GM23248 (cell line): ENCODE measurements at places on chromosomes 16 and 17. TPM values are rescaled to one million over a fixed set of nuclear protein-coding genes. Genes with fewer than 3 reads are reported as not detected.

DNA sequence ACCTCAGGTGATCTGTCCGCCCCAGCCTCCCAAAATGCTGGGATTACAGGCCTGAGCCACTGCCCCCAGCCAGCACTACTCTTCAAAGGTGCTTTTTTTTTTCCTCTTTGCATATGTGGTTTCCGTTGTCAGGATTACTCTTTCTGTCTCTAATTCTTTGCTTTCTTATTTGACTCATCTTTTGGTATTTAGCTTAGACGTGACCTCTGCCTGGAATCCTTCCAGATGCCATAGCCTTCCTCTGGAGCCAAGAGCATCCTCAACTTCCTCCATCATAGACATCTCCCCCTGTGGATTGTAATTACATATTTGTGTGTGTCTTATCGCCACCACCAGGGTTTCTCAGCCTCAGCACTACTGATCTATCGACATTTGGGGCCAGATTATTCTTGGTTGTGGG lies 84.4 kb upstream of the XYLT1 start:
- H3K27ac ChIP-seq: no peak overlapping the region
- no peaks in the 10 kb centered on the region for H3K27me3 ChIP-seq

DNA sequence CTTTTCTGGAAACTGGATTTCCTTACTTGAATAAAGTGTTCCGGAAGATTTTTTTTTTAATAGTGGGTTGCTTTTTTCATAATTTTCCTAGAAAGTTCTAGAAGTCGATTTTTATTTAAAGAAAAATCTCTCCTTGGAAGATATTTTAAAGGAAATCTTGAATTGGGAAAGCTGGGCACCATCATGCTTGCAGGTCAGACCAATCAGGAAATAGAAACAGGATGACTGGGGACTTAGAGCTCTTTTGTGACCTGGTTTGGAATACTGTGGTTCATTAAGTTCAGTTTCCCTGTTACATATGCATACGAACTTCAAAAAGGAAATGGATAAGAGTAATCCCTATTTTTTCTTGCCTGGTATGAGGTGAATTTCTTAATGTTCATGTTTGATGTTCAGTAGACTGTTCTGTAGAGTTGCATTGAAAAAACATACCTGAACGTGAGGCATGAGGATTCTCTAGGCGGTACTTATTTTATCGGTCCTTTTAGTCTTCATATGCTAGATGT lies 1.2 kb downstream of the NFATC3 start:
- peak overlapping the region; percentile 95 for H3K4me3 ChIP-seq
- peaks cover 26% of the 10 kb centered on the region for H3K4me1 ChIP-seq
- no peaks in the 10 kb centered on the region for H3K36me3 ChIP-seq
- H3K27ac ChIP-seq: peak overlapping the region; percentile 81

- DNase-seq: peak; percentile 54
- no peak overlapping the region for H3K27ac ChIP-seq
- no peak overlapping the region for H3K4me3 ChIP-seq
These were observed 82.9 kb upstream of the RCVRN start for GRCh38 chr17:9987779-9988585.

- no peaks in the 10 kb centered on the region for H3K4me1 ChIP-seq
- H3K4me3 ChIP-seq: no peak overlapping the region
- DNase-seq: no peak
- H3K36me3 ChIP-seq: no peaks in the 10 kb centered on the region
- H3K27ac ChIP-seq: no peak overlapping the region
These were observed 32.1 kb upstream of the CDH3 start for GRCh38 chr16:68612996-68613395.

- peaks cover 33% of the 10 kb centered on the region for H3K4me1 ChIP-seq
- H3K4me3 ChIP-seq: no peak overlapping the region
- H3K27ac ChIP-seq: no peak overlapping the region
- H3K36me3 ChIP-seq: peaks cover 8% of the 10 kb centered on the region; the same call in 1 of the 2 replicates
These were observed 4.7 kb downstream of the LITAFD start for GRCh38 chr16:8886593-8887430.

DNA sequence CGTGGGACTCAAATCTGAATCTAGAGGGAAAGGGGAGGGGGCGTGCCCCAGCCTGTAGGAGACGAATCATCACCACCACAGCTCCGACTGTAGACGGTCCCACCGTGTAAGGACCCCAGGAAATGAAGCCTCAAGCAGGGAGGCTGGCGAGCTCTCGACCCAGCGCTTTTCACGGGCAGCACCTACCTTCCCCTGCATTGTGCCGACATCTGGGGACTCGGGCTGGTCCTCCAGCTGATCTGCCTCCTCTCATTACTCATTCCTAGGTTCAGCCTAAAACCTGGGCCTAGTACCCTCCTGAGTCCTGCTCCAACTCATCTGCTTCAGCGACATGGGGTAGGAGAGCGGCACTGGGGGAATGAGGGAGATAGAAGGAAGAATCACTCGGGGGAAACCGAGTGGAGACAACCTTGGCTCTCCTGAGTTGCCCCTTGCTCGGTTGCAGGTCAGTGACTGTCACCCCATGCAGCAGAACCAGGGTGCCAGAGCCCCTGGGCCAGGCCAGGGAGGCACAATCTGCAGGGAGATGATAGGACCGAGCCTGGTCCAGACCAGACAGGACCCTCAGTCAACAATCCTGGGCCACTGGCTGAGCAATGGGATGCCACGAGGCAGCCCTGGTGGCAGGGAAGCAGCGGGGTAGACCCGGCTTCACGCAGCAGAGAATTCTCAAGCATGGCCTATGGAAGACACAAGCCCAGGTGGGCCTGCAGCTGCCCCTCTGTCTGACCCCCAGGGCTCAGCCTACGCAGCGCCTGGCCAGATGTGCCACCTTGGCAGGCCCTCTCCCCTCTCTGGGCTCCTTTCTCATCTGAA lies 833 bp upstream of the BCAR1 start:
- H3K27me3 ChIP-seq: no peaks in the 10 kb centered on the region
- H3K36me3 ChIP-seq: no peaks in the 10 kb centered on the region
- H3K27ac ChIP-seq: peak overlapping the region; percentile 93
- peak overlapping the region; percentile 93 for H3K4me3 ChIP-seq
- peak; percentile 52 for DNase-seq
- H3K4me1 ChIP-seq: peaks cover 82% of the 10 kb centered on the region

GRCh38 chr17:60468371-60468770 lies 46.1 kb downstream of the CHCT1 start:
- no peak overlapping the region for H3K4me3 ChIP-seq
- H3K36me3 ChIP-seq: peaks cover 58% of the 10 kb centered on the region
- DNase-seq: no peak
- H3K27ac ChIP-seq: no peak overlapping the region
- H3K4me1 ChIP-seq: peaks cover 11% of the 10 kb centered on the region

DNA sequence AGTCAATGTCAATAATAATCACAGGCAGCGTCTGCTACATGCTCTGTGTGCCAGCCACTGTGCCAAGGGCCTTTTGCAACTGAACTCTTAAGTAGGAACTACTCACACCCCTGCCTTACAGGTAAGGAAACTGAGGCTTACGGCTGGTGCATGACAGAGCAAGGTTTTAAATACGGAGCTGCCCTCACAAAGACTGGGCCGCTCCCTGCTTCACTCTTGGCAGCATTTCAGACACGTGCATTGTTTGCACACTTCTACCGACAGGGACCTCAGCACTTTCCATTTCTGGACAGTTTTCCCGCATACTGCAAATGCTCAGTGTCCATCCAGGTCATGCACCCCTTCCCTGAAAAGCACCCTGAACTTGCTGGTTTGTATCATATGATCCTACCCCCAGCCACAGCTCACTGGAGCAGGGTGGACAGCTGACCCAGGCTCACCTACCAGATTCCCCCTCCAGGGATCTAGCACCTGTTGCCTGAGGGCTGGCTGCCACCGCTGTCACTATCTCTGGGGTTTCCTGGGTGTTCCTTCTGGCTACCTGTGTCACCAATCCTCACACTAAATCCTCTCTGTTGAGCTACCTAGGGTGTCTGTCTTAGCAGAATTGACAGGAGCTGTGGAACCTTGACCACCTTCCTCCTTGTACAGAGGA lies 142.9 kb downstream of the C16orf78 start:
- no peak for DNase-seq
- no peaks in the 10 kb centered on the region for H3K36me3 ChIP-seq
- H3K27me3 ChIP-seq: no peaks in the 10 kb centered on the region

GRCh38 chr17:63961355-63962212 lies 11.1 kb downstream of the SCN4A start:
- no peaks in the 10 kb centered on the region for H3K4me1 ChIP-seq
- no peak overlapping the region for H3K27ac ChIP-seq
- no peaks in the 10 kb centered on the region for H3K36me3 ChIP-seq
- no peaks in the 10 kb centered on the region for H3K27me3 ChIP-seq

DNA sequence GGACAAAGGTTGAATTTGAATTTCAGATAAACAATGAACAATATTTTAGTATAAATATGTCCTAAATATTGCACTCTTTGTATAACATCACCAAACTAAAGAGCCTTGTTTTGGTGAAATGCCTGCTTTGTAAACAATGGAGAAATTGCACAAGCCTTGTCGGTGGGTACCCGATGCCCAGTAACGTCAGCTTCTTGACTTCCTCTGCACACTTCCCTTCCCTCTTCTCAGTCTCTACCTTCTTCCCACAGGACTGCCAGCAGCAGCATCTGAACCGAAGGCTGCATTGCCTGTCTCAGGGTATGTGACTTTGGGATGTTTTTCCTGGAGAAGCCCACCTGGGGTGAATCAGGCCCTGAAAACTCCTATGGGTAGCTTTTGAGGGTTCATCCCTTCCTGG lies 113.9 kb downstream of the UTP18 start:
- H3K36me3 ChIP-seq: no peaks in the 10 kb centered on the region
- DNase-seq: no peak
- H3K27me3 ChIP-seq: no peaks in the 10 kb centered on the region
- no peak overlapping the region for H3K4me3 ChIP-seq
- H3K4me1 ChIP-seq: no peaks in the 10 kb centered on the region

- no peaks in the 10 kb centered on the region for H3K27me3 ChIP-seq
- peak overlapping the region; percentile 53 for H3K4me3 ChIP-seq
- H3K36me3 ChIP-seq: no peaks in the 10 kb centered on the region
- peak overlapping the region; percentile 99 for H3K27ac ChIP-seq
- peaks cover 32% of the 10 kb centered on the region for H3K4me1 ChIP-seq
These were observed 54.8 kb upstream of the BCAR1 start for GRCh38 chr16:75306099-75306762.

DNA sequence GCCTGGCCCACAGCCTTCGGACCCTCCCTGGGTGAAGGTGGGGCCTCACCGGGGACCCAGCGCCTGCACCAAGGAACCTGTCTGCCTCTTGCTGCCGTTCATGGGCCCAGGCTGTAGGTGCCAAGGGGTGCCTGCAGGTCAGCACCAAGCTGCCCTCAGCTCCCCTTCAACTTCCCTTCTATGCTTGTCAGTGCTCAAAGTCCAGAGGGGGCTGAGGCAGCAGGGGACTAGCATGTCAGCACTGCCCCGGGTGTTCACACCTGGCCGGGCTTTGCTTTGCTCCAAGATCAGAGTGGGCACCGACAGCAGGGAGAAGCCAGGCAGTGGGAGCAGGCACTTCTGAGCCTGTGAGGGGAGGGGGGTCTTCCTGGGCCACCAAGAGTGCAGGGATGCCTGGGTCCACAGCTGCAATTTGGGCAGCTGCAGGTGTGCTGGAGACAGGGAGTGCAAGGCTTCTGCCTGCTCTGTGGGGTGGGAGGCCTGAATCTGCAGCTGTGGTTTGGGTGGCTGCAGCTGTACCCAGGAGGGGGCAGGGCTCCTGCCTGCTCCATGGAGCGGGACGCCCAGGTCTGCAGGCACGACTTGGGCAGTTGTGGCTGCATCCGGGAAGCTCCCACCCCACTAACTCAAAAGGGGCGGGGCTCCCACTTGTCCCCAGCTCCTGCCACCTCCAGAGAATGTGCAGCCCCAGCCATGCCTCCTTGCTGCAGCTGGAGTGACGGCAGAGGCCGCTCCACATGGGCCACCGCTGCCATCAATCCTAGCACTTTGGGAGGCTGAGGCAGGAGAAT lies 27.6 kb upstream of the PRM1 start:
- H3K27me3 ChIP-seq: no peaks in the 10 kb centered on the region
- no peak overlapping the region for H3K27ac ChIP-seq
- H3K36me3 ChIP-seq: no peaks in the 10 kb centered on the region
- peaks cover 20% of the 10 kb centered on the region for H3K4me1 ChIP-seq
- DNase-seq: no peak

- peak; percentile 22 for DNase-seq
- H3K27ac ChIP-seq: no peak overlapping the region
- H3K4me1 ChIP-seq: peaks cover 25% of the 10 kb centered on the region
These were observed 10.4 kb downstream of the BANP start for GRCh38 chr16:87961623-87962022.

GRCh38 chr17:79914813-79915740 lies 75.8 kb upstream of the CBX4 start:
- peaks cover 9% of the 10 kb centered on the region; the same call in 1 of the 2 replicates for H3K27me3 ChIP-seq
- H3K4me3 ChIP-seq: no peak overlapping the region
- no peaks in the 10 kb centered on the region for H3K4me1 ChIP-seq
- no peak for DNase-seq
- H3K36me3 ChIP-seq: no peaks in the 10 kb centered on the region

DNA sequence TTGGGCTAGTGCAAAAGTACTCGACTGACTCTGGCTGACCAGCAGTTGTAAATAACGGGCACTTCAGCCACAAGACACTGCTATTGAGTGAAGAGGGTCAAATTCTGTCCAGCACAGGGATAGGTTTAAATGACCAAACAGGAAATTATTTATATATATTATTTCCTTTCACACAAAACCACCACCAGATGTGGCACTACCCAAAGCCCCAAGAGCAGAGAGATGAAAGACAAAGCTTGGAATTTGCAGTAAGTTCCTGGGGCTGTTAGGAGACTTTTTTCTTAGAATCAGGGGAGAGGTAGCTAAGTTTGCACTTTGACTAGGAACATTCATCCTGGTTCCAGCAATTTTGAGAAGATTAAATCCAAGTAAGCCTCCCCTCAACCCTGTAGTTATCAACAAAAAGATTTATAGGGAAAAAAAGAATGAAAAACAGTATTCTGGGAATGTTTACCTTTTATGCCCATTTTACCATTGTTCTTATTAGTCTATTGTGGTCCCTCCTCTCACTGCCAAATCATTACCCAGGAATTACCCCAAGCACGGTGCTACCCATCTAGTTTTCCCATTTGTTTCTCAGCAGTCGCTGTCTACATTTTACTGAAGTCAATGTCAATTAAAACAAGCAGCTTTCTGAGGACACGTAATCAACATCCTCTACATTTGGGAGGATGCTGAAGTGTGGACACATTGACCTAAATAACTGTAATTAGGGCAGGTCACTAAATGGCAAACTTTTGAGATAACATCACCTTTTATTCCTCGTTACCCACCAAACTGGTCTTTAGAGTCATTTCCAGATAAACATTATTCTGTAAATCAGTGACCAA lies 43.5 kb downstream of the GRB7 start:
- H3K36me3 ChIP-seq: no peaks in the 10 kb centered on the region
- no peak overlapping the region for H3K27ac ChIP-seq
- no peak overlapping the region for H3K4me3 ChIP-seq
- H3K27me3 ChIP-seq: peaks cover 79% of the 10 kb centered on the region

The ZP2 gene
- not detected in 2 replicates for total RNA-seq

The FBXL20 gene
- total RNA-seq: 9.7 and 17.3 TPM in 2 replicates

The DNAH3 gene
- not detected in 2 replicates for total RNA-seq

The MEOX1 gene
- not detected in 2 replicates for total RNA-seq

The CCDC144A gene
- total RNA-seq: 0.51 and 3.5 TPM in 2 replicates

The ACADVL gene
- 453 and 600 TPM in 2 replicates for total RNA-seq

The SLC5A11 gene
- not detected in 2 replicates for total RNA-seq

The CDH8 gene
- total RNA-seq: not detected in 2 replicates

The CCL8 gene
- not detected in 2 replicates for total RNA-seq

The PYDC1 gene
- not detected in 2 replicates for total RNA-seq

The BEAN1 gene
- 0.32 and 1.1 TPM in 2 replicates for total RNA-seq
